Suprapubic skin (tissue), 4 donors: ENCODE measurements at places on chromosomes 1 and 21.

DNA sequence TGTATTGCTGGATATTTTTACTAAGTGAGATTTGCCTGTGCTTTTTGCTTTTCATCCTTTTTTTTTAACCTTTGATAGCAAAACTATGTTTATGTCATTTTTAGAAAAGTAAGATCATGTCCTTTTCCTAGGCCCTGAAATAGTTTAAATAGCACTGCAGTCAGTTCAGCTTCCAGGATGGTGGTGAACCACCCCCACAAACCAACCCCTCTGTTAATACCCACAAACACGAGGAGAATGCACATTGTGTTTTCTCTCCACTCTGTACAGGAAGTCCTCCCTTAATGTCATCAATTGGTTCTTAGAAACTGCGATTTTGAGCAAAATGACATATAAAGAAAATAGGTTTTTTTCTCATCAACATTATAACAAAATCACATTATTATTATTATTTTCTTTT lies 117.7 kb upstream of the DSCAM start:
- no peak for DNase-seq

GRCh38 chr1:156413391-156414246 lies 44.6 kb downstream of the RHBG start:
- no peak for DNase-seq

- no peak for DNase-seq
These were observed 132.5 kb downstream of the PLXNA2 start for GRCh38 chr1:208111646-208112190.

DNA sequence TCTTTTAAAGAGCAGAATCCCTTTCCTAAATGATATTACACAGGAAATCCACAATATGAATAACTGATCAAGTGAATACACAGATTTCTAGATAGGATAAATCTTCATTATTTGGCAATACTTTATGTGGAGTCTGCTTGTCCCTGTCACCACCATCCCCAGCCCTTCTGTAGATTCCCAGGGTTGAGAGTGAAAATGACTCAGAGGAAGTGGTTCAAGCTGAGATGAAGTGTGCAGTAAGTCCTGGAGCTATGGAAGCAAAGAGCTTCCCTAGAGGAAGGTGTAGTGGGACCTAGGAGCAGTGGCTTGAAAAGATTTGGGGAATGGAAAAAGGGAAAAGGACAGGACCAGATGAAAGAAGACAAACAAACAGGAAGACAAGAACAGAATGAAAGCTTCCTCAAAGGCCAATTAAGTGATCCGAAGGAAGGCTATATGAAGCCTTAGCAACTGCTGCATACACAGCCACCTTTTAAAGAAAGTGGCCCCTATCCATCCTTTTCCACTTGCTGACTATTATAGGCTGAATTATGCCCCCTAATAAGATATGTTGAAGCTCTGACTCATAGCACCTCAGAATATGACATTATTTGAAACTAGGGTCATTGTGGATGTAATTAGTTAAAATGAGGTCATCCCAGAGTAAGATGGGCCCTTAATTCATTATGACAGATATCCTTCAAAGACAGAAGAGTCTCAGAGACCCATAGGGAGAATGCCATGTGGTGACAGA lies 96.5 kb upstream of the CAMK1G start:
- DNase-seq: no peak

GRCh38 chr1:101653482-101653946 lies 343.2 kb downstream of the OLFM3 start:
- no peak for DNase-seq

DNA sequence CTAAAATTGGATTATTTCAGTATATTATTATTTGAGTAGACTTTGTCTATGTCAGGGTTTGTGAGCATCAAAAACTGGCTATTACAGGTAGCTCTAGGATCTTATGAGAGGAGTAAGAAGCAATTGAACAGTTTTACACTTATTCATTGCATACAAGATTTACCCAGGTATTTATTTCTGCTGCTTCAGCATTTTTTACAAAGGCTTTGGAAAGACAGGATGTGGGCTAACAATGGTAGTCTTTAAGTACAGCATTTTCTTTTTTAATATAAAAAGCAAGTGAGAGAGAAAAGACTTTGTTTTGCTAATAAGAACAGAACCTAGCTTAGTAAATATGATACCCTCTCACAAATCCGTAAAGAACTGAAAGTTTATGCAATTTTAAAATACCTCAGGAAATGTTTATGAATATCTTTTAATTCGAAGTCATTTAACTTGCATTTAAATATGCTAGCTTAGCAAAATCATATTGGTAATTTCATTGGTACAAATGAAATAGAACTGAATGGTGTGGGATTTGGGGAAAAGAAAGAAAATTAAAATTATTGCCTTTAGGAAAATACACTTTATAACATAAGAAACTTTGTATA lies 32.1 kb upstream of the RGS18 start:
- no peak for DNase-seq

DNA sequence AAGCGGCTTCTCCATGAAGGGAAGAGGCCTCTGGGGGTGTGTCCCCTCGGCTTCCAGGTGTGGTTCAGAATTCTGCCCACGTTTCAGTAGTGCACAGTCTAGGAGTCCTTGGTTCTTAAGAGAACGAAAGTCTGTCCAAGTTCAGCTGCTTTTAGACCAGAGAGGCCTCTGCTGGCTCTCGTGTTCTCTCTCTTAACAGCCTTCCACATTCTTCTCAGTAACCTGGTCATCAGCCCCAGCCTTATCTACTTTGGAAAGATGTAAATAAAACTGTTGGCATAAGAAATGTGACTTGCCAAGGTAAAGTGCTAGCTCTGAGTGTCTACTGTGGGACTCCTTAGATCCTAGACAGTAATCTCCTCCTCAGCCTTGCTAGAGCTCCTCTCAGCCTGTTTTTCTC lies 15.3 kb upstream of the STUM start:
- no peak for DNase-seq

- DNase-seq: no peak
These were observed at the start of gene CTXND2 for GRCh38 chr1:150887018-150887417. TSS of gene CTXND2 (plus strand) at chr1:150887136. CDS start at chr1:150912315, 25,179 bp downstream.

DNA sequence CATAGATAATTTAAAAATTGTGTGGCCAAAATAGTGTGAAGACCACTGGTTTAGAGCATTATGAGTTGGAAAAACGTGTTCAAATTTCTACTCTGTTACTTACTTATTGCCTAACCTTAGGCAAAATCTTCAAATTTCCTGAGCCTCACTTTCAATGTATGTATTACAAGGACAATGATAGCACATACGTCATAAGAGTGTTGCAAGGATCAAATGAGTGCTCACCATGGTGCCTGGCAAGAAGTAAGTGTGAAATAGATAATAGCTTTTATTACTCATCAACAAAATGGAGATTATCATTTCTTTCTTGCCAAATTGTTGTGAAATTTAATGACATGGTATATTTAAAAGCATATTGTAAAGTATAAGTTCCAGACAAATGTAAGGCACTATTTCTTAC lies 57.2 kb downstream of the FH start:
- no peak for DNase-seq

DNA sequence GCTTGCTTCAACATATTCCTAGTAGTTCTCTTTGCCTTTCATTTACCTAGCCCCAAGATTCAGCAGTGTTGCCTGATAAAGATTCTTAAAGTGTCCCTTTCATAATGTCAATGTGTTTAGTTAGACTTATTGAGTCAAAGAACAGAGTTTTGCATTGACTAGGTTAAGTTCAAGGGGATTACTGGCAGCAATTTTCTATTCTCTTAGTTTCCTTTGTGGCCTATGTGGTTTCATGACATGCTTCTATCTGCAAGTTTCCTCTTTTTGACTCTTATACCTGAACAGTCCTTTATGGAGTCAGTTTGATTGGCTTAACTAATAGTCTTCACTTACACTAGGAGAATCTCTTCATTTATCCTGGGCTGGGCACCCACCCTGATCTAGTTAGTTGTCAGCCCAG lies 151.3 kb downstream of the ADGRL4 start:
- DNase-seq: no peak

- DNase-seq: no peak
These were observed 64.8 kb downstream of the HIVEP3 start for GRCh38 chr1:41853907-41854306.

DNA sequence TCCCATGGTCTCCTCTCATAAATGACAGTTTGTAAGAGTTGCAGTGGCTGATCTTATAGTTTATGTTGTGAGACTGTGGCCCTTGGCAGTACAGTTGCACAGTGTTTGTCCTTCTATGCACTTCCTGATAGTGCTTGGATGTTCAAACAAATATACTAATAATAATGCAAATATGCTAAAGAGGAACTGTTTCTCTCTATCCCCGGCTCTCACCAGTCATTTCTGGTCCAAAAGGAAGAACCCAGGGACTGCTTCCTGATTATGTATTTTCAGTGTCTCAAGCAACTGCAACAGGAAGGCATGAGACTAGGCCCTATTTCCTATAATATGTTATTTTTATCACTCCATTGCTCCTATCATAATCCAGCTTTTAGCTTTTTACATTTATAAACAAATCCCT lies 17.0 kb upstream of the SUCO start:
- no peak for DNase-seq

DNA sequence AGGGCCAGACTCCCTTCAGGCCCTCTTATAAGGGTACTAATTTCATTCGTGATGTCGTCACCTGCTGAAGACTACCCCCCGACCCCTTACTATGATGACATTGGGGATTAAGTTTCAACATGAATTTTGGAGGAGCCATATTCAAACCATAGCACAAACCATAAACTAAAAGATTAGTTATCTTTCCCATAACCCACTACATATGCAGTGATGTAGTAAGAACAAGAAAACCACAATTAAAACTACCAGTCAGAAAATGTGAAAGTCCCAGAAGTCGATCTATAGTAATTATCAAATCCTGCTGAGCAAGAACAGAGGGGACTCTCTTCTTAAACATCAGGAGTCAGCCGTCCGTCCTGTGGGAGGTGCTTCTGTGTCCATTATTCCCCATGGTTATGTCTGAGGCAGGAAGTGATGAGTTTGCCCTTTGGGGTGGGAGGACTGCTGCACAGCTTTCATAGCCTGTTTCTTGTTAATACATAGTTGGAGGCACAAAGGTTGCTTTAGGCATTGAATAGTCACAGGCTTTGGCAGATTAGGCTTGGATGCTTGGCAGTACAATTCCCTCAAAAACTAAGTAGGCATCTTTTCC lies 35.9 kb upstream of the PTGFRN start:
- no peak for DNase-seq

DNA sequence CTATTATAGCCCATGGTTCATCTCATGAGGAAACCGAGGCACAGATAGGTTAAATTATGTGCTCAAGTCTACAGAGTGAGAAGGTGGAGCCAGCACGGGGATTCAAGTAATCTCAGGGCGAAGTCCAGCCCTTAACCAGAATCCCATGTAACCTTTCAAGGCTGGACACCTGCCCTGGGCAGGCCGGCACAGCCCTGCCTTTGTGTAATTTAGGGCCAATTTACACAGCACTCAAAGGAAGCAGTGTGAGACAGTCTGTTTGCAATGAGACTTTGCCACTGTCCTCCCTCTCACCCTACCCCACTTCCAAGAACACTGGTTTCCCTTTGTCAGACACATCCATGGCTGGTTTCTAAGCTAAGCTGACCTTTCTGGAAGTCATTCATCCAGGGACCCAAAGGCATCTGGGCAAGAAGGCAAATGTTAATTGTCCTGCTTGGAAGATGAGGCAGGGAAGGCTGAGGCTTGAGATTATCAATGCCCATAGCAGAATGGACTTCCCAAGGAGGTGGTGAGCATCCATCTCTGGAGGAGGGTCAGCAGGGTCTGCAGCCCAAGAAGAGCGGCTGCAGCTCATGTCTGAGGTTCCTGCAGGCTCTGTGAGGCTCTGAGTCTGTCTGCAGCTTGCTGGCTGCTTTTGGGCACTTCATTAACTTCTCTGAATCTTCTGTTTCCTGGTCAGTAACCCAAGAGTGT lies 159.2 kb downstream of the TRABD2B start:
- no peak for DNase-seq

DNA sequence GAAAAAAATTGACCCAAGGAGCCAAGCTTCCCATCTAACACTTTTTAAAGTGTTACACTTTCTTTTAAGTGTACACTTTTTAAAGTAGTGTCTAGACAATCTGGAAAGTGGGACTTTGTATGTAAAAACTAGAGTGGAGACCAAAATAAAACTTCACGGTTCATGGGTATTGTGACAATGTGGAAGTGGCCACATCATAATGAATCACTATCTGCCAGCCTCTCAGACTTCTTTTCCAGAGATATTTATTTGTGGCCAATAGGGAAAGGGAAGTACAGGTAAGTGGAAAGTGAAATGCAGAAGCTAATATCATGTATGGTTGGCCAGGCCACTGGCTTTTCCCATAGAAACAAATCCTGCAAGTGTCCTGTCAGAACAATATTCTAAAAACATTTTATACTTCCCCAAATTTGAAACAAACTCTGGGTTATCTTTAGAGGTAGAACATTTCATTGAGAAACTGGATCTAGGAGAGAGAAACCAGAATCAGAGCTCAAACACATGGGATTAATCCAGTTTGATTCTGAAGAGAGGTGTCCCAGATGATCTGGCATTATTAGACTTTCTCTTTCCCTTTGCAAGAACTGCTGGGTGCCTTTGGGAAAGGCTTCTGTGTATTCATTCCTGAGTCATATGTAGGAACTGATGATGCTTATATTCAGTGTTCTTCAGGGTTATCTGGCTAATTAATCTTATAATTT lies 2.0 kb downstream of the TNFSF18 start:
- no peak for DNase-seq

DNA sequence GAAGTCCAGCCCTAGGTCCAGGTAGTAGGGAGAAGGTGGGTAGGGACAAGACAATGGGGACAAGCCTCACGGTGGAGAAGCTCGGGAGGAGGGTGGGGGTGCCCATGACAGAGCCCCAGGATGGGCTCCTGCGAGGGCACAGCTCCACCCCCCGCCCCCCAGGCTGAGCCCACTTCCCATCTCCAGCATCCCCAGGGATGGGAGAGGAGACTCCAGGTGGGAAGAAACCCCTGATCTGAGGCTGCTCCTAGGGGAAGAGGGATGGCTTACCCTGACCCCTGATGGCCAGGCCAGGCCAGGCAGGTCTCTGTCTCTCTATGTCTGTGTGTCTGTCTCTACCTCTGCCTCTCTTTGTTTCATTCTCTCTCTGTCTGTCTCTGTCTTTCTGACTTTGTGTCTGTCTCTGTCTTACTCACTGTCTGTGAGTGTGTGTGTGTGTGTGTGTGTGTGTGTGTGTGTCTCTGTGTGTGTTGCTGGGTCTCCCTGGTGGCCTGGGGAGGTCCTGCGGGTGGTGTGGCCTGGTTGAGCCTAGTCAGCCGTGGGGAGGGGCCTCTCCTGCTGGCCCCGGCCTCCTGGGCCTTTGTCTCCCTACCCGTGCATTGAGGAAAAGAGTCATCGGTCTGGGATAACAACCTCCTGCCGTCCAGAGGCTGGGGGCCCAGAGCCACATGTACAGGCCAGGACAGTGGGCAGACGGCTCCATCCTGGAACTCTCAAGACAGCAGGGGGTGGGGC lies 45.7 kb downstream of the WNT9A start:
- DNase-seq: peak; percentile 58

DNA sequence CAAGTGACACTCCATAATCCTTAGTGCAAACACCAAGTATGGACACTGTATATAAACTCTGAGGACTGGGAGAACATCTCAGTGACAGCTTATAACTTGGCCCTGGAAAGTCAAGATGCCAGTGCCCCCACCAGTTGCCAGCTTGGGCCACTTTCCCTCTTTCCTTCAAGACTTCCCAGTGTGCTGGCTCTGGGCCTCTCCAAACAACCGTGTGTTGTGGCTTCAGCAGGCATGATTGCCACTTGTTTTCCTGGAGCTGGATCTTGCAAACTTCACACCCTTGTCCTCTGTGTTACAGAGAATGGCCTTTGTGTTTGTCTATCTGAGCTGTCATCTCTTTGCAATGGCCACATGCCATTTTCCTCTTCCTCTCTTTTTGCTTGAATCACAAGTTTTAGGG lies 37.0 kb downstream of the CCDC185 start:
- DNase-seq: no peak
